Neural progenitor cell (in vitro differentiated cells): ENCODE measurements at places on chromosomes 5 and 9. TPM values are rescaled to one million over a fixed set of nuclear protein-coding genes. Genes with fewer than 3 reads are reported as not detected.

GRCh38 chr5:172575816-172576545 is 65.1 kb upstream of the NEURL1B start:
- H3K36me3 ChIP-seq, result no peaks in the 10 kb centered on the region
- peaks cover 38% of the 10 kb centered on the region for H3K4me1 ChIP-seq
- no peaks in the 10 kb centered on the region for H3K27me3 ChIP-seq
- DNase-seq, result no peak

- no peak overlapping the region for H3K27ac ChIP-seq
- no peaks in the 10 kb centered on the region for H3K36me3 ChIP-seq
- H3K4me1 ChIP-seq, result no peaks in the 10 kb centered on the region
- no peaks in the 10 kb centered on the region for H3K27me3 ChIP-seq
- DNase-seq, result no peak
- H3K4me3 ChIP-seq, result no peak overlapping the region
These were observed 186.5 kb downstream of the LURAP1L start for GRCh38 chr9:12961276-12961809.

DNA sequence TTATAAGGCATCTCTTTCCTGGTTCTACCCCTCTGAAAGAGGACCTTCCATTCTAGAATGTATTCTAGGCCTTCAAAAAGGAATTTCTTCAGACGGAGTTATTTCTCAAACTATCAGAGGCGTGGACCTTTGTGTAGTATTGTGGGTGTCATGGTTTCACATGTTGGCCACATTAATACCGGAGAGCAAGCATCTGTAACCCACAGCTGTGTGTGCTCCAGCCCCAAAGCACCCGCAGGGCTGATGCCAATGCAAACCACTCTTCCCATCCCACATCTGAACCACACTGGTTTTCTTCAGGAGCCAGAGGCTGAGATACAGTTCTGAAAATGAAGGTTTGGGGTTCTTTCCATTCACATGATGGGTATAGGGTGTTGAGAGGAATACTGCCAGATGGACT is 127.1 kb downstream of the BNC2 start:
- H3K4me1 ChIP-seq, result no peaks in the 10 kb centered on the region
- no peak overlapping the region for H3K27ac ChIP-seq
- DNase-seq, result no peak
- no peaks in the 10 kb centered on the region for H3K27me3 ChIP-seq
- no peaks in the 10 kb centered on the region for H3K36me3 ChIP-seq

Gene ACSL6
- not detected in 2 replicates for total RNA-seq

Gene SPATA31A3
- not detected in 2 replicates for total RNA-seq
